Liver (tissue), 10 donors: ENCODE measurements at places on chromosomes 12 and 14. TPM values are rescaled to one million over a fixed set of nuclear protein-coding genes. Genes with fewer than 3 reads are reported as not detected.

DERA gene
- 32.9 TPM for polyA plus RNA-seq

GPRC5A gene
- polyA plus RNA-seq: not detected

- DNase-seq: no peak
These were observed 27.4 kb upstream of the DDHD1 start for GRCh38 chr14:53180272-53181221.

GRCh38 chr14:106875503-106875902 lies 1349.1 kb downstream of the TMEM121 start:
- no peak for DNase-seq

DNA sequence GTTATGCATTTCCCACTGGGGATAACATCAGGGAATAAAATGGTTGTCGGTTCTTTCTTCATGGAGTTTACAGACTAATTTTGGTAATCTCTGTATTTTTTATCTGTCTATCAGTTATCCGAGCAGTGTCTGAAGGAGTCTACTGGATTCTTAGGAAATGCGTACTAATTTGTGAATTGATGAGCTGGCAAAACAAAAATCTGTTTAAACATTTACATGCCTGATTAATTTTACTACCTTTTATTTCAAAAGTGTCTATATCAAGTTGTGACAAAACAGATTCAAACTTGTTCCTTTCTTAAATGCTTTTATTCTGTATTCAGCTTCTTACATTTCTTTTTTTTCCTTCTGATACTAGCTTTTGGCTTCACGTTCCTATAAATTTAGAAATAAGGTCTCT lies 4.4 kb downstream of the RIMKLB start:
- DNase-seq: no peak

DNA sequence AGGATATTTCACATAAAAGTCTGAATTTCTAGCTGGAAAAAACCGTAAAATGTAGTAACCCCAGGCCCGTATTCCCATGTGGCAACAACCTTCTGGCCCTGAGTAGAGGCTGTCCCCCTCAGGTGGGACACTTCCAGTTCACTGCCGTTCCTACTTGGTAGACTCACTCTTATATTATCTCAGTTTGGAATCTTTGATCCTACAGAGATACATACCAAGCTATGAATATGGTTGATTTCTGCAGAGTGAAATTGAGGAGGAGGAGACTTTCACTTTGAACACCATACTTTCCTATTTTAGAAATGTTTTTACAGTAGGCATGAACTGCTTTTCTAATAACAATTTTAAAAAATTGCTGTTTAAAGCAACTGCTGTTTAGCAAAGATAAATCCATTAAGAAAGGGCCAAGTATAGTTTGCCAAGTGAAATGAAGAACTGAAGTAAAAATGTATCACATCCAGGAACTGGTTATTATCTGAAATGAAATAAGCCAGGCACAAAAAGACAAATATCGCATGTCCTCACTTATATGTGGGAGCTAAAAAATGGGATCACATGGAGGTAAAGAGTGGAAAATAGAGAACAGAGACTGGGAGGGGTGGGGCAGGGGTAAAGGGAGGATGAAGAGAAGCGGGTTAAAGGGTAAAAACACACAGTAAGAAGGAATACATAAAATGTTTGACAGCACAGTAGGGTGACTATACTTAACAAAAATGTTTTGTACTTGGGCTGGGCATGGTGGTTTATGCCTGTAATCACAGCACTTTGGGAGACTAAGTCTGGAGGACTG lies 92.8 kb upstream of the METAP2 start:
- no peak for DNase-seq
